ENCODE measurements at places on chromosomes 1 and 21.

DNA sequence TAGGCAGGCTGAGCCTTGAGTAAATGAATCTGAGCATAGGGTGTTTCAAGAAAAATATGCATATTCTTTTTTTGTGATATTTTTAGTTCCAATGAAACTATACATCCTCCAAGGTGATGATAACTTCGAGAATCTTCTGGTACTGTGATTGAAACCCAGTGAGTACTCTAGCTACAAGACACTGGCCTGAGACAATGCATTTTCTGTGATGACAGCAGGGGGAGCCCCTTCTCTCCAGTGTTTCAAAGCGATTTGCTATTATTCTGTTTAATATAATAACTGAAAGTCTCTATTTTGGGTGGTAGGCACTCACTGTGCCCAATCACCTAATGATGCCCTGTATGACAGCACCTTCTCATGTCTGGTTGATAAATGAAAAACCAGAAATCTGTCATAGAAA is 12.1 kb downstream of the IRF2BP2 start:
- H3K4me1 ChIP-seq, result peaks cover 57% of the 10 kb centered on the region
- H3K27ac ChIP-seq, result no peak overlapping the region
- H3K36me3 ChIP-seq, result peaks cover 15% of the 10 kb centered on the region

- H3K27ac ChIP-seq, result peak overlapping the region; percentile 14
- peaks cover 52% of the 10 kb centered on the region for H3K4me1 ChIP-seq
- no peaks in the 10 kb centered on the region for H3K27me3 ChIP-seq
- no peak for DNase-seq
- peak overlapping the region; percentile 87 for H3K4me3 ChIP-seq
These were observed 1.4 kb upstream of the SLC19A2 start for GRCh38 chr1:169487133-169487532.

DNA sequence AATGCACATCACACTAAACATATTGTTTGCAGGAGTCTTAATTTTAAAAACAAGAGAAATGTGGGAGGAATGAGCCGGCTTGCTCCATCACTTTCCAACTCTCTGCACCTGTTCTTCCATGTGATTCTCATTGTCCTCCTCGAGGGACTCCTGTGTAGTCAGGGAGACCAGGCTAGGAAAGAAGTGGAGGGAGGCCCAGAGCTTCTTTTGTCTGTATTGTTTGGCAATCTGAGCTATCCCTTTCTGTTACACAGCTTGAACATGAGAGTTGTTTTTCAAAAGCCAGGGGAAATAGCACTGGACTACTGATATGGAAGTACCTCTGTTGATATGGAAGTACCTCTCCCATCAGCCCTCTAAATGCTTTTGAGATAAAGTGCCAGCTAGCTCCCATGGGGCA is 18.8 kb upstream of the LRRC8D start:
- DNase-seq, result no peak
- H3K27me3 ChIP-seq, result no peaks in the 10 kb centered on the region
- H3K36me3 ChIP-seq, result no peaks in the 10 kb centered on the region
- H3K4me3 ChIP-seq, result no peak overlapping the region
- peaks cover 7% of the 10 kb centered on the region for H3K4me1 ChIP-seq

GRCh38 chr1:150551784-150552127 is 2.5 kb downstream of the ADAMTSL4 start:
- peaks cover 18% of the 10 kb centered on the region for H3K27me3 ChIP-seq
- H3K4me1 ChIP-seq, result peaks cover 29% of the 10 kb centered on the region

DNA sequence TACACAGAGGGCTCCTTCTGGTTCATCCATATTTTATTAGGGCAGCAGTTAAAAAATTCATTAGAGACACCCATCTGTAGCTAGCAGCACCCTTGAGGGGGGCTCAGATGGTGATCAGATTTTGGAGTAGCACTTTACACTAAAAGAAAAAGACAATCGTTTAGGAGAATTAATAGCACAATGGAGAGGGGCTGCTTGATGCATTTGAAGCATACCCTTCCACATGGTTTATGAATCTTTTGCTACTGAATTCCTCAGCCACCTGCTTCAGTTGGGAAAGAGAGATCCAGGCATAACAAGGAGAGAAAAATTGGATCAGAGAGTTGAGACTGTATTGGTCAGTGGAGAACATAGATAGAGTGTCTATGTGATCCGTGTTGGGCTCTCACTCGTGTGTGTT is 54.4 kb downstream of the DISC1 start:
- no peak overlapping the region for H3K4me3 ChIP-seq
- no peak overlapping the region for H3K27ac ChIP-seq
- H3K27me3 ChIP-seq, result no peaks in the 10 kb centered on the region
- no peak for DNase-seq

GRCh38 chr1:82330330-82330729 is 529.6 kb downstream of the ADGRL2 start:
- no peak overlapping the region for H3K4me3 ChIP-seq
- no peak overlapping the region for H3K27ac ChIP-seq
- H3K4me1 ChIP-seq, result no peaks in the 10 kb centered on the region
- no peak for DNase-seq
- H3K27me3 ChIP-seq, result no peaks in the 10 kb centered on the region

DNA sequence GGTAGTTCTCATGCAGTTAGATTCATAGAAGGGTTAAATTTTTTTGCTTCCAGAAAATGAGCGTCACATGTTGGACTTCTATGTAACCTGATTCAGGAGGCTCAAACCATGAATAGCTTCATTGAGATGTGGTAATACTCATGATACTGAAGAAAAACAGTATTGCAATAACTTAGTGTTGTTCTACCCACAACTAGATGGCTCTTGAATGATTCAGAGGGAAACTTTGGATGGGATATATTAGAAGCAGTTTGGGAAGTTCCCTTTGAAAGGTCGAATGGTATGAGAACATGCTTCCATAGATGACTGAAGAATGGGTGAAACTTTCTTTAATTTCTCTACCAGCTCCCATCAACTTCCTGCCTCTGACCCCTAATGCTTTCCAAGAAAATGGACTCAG is 211.7 kb upstream of the PTGFR start:
- no peak for DNase-seq
- no peak overlapping the region for H3K27ac ChIP-seq
- no peak overlapping the region for H3K4me3 ChIP-seq
- H3K27me3 ChIP-seq, result peaks cover 4% of the 10 kb centered on the region
- no peaks in the 10 kb centered on the region for H3K36me3 ChIP-seq

GRCh38 chr1:225820522-225821120 is 10.7 kb downstream of the EPHX1 start:
- H3K27ac ChIP-seq, result no peak overlapping the region
- DNase-seq, result no peak
- H3K36me3 ChIP-seq, result no peaks in the 10 kb centered on the region
- no peaks in the 10 kb centered on the region for H3K27me3 ChIP-seq
- no peak overlapping the region for H3K4me3 ChIP-seq

DNA sequence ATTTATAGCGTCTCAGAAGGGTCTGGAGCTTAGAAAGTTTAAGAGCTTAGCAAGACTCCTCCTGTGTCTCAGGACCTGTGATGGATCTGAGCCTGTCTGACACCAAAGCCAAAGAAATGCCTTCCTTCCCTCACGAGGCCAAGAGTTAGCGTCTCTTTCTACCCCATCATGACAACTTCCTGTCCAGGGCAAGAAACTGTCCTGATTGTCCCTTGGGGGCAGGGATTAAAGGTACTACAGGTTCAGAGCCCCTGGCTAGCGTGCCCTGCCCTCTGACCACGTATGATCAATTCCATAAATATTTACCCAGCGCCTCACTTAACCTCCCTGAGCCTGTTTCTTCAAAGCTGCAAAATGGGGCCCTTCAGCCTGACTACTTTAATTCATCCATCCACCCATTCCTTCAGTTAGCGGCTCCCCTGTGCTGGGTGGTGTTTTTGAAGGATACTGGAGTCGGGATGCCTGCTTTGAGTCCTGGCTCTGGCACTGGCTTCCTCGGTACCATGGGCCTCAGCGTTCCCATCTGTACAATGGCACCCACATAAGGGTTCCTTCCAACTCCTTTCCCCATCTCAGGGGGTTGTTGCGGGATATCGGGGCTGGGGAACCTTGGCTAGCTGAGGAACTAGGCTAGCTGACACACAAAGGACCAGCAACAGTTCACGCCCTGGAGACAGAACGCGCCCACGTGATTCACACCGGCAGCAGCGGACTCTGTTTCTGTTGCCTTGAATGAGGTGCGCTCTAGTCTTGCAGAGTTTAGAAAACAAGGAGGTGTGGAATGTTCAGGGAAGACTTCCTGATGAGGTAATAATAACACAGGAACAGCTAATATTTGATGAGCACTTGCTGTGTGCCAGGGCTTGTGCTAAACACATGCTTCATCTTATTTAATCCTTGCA is 23.0 kb upstream of the EPHA2 start:
- no peak overlapping the region for H3K4me3 ChIP-seq
- no peak for DNase-seq
- no peak overlapping the region for H3K27ac ChIP-seq
- H3K27me3 ChIP-seq, result no peaks in the 10 kb centered on the region
- H3K36me3 ChIP-seq, result no peaks in the 10 kb centered on the region
- H3K4me1 ChIP-seq, result no peaks in the 10 kb centered on the region
